Dermis lymphatic vessel endothelial cell (primary cell): ENCODE measurements at places on chromosomes 16 and 17. TPM values are rescaled to one million over a fixed set of nuclear protein-coding genes. Genes with fewer than 3 reads are reported as not detected.

MYH1 gene
- under 0.01 TPM in 1 of 2 replicates, not detected in the other for total RNA-seq

C1QTNF1 gene
- total RNA-seq: 3.0 and 10.5 TPM in 2 replicates

KATNIP gene
- total RNA-seq: 14.1 and 17.8 TPM in 2 replicates

CASKIN1 gene
- total RNA-seq: 0.17 and 0.43 TPM in 2 replicates

CACNG1 gene
- total RNA-seq: not detected in 2 replicates
